ENCODE measurements at places on chromosomes 3 and 15.
A peak's percentile ranks its signal among the peaks of the same experiment; 100 is the strongest.

- DNase-seq: no peak
These were observed 300.7 kb downstream of the WDR72 start for GRCh38 chr15:53458736-53459135.

GRCh38 chr3:141485641-141486495 lies 959 bp upstream of the RASA2 start:
- no peak for DNase-seq

- DNase-seq: no peak
These were observed 34.0 kb upstream of the ZNF280D start for GRCh38 chr15:56767315-56767714.

- DNase-seq: peak; percentile 85
These were observed 48.1 kb downstream of the SH3BP5 start for GRCh38 chr3:15284121-15284889.

- peak; percentile 7 for DNase-seq
These were observed 553 bp downstream of the TMEM43 start for GRCh38 chr3:14125193-14126016.
